ENCODE measurements at places on chromosomes 12 and 14. TPM values are rescaled to one million over a fixed set of nuclear protein-coding genes. Genes with fewer than 3 reads are reported as not detected.
A peak's percentile ranks its signal among the peaks of the same experiment; 100 is the strongest.

GRCh38 chr12:130850418-130851021, 11.5 kb upstream of the STX2 start:
- no peak overlapping the region for H3K4me3 ChIP-seq
- H3K36me3 ChIP-seq: no peaks in the 10 kb centered on the region
- no peak for DNase-seq
- H3K4me1 ChIP-seq: no peaks in the 10 kb centered on the region
- peaks cover 3% of the 10 kb centered on the region for H3K27me3 ChIP-seq
- H3K27ac ChIP-seq: no peak overlapping the region

Gene KERA
- not detected for total RNA-seq

DNA sequence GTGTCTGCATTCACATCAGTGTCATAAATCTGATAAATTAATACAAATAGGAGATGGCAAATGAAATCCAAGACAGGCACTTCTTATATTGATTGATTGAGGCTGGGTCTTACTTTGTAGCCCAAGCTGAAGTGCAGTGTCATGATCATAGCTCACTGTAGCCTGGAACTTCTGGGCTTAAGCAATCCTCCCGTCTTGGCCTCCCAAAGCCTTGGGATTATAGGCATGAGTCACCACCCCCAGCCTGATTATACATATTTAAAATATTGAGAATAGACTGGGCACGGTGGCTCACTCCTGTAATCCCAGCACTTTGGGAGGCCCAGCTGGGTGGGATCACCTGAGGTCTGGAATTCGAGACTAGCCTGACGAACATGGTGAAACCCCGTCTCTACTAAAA, 51.3 kb downstream of the MARK3 start:
- H3K4me1 ChIP-seq: no peaks in the 10 kb centered on the region
- no peak overlapping the region for H3K27ac ChIP-seq
- no peak overlapping the region for H3K4me3 ChIP-seq
- no peaks in the 10 kb centered on the region for H3K27me3 ChIP-seq
- peaks cover 10% of the 10 kb centered on the region for H3K36me3 ChIP-seq

- no peak for DNase-seq
- H3K27me3 ChIP-seq: no peaks in the 10 kb centered on the region
- H3K36me3 ChIP-seq: no peaks in the 10 kb centered on the region
Measured at GRCh38 chr12:50545786-50546185, 41.0 kb downstream of the DIP2B start.

DNA sequence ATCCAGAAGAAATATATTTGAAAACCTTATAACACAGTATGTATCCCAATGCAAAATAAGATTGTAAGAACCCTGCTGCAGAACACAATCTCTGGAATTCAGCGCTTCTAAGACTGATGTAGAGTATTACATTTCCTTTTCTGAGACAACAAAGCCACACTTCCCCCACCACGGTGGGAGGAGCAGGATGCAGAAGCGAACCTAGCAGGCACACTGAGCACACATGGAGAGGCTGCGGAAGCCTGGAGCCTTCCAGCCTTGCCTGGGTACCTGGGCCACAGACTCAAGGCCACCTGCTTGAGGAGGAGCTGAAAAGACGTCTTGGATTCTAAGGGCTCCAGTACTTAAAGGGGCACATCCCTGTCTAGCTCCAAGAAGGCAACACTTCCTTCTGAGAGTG, 46.4 kb downstream of the TCHP start:
- H3K27ac ChIP-seq: no peak overlapping the region
- no peaks in the 10 kb centered on the region for H3K27me3 ChIP-seq
- peaks cover 13% of the 10 kb centered on the region for H3K4me1 ChIP-seq
- peak; percentile 10 for DNase-seq
- H3K36me3 ChIP-seq: peaks cover 60% of the 10 kb centered on the region

GRCh38 chr14:88478931-88479330, 75.9 kb downstream of the PTPN21 start:
- H3K36me3 ChIP-seq: no peaks in the 10 kb centered on the region
- no peaks in the 10 kb centered on the region for H3K4me1 ChIP-seq

DNA sequence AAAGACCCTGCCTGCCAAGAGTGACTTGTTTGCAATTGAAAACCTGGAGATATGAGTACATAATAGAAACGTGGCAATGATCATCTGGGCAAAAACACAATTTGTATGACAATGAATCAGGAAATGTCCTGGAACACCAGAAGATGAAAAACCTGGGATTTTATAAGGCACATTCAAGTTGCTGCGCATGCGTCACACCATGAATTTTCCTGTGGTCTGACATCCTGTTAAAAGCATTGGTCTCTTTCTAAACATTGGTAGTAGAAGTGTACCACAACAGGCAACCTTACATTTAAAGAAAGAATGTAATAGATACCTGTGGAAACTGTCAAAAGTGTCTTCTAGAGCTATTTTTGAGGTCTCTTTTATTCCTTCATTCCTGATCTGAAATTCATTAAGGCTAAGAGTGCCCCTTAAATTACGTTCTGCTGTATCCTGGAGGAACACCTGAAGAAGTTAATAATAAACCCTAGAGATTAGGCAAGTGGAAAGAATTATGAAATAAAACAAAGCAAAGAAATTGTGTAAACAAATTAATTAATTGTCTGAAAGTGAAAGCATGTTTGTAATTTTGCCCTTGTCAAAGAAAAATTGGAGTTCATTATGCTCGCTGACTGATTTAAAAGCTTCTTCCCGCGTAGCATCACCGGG, 676.5 kb downstream of the DIO2 start:
- no peaks in the 10 kb centered on the region for H3K27me3 ChIP-seq
- no peak overlapping the region for H3K4me3 ChIP-seq
- H3K36me3 ChIP-seq: no peaks in the 10 kb centered on the region
- DNase-seq: no peak
- H3K4me1 ChIP-seq: no peaks in the 10 kb centered on the region
- no peak overlapping the region for H3K27ac ChIP-seq

Gene NKX2-1
- not detected for total RNA-seq

- no peak for DNase-seq
- no peaks in the 10 kb centered on the region for H3K27me3 ChIP-seq
- H3K27ac ChIP-seq: no peak overlapping the region
- no peaks in the 10 kb centered on the region for H3K36me3 ChIP-seq
- no peaks in the 10 kb centered on the region for H3K4me1 ChIP-seq
- no peak overlapping the region for H3K4me3 ChIP-seq
Measured at GRCh38 chr14:38442208-38442607, 186.3 kb upstream of the CLEC14A start.

Gene ITGB7
- 441 TPM for total RNA-seq

DNA sequence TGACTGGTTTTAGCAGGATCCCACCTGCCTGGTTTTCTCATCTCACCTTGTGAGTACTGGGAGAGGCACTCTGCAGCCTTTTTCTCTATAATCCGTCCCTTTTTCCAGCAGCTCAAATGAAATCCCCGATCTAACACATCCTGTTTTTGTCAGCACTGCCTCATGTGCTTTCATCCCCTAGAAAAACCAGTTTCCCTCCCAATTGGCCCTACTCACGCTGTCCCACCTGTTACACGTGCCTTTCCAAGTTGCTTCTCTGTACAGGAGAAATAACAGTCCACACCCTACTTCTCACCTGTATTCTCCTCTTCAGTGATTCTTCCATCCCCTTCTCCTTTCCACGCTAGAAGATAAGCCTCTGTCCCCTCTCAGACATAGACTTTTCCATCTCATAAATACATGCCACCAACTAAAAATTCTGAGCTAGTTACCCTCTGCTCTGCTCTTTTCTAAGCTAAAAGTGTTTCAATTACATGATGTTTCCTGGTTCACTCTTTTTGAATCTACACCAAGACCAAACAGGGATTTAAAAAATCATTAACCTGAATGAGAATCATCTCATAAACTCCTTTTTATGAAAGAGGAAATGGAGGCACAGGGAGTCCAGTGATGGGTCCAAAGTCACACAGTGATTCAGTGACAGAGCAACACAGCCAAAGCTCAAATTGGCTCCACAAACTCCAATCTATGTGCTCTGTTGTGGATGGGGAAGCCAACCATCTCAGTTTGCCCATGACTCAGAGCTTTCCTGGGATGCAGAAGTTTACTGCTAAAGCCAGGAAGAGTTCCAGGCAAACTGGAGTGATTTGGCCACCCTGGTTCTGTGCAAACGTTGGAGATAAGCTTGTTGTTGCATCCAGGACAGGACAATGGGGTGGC, 240.0 kb upstream of the TMEM132C start:
- no peak overlapping the region for H3K4me3 ChIP-seq
- no peak for DNase-seq
- H3K4me1 ChIP-seq: no peaks in the 10 kb centered on the region
- H3K36me3 ChIP-seq: no peaks in the 10 kb centered on the region
- H3K27me3 ChIP-seq: no peaks in the 10 kb centered on the region

DNA sequence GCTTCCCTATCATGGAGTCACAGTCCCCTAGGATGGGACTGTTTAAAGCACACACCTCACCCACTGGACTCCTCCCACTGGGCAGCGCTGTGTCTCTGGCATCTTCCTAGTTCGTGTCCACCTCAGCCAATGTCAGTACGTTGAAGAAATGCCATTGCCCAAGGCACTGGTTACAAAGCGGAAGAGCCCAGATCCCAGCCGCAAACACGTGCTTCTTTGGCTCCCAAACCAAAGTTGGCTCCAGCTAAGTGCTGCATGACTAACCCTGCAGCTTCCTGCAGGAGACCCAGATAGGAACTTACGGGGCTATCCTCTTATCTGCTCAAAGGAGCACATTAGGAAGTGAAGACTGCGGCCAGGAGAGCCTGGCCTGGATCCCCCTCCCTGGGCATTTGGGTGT, 9.3 kb downstream of the SYNE3 start:
- no peak for DNase-seq
- no peak overlapping the region for H3K4me3 ChIP-seq
- H3K36me3 ChIP-seq: peaks cover 2% of the 10 kb centered on the region
- peak overlapping the region; percentile 10 for H3K27ac ChIP-seq
- peaks cover 47% of the 10 kb centered on the region for H3K4me1 ChIP-seq

GRCh38 chr12:126038434-126038833, 973.2 kb downstream of the AACS start:
- DNase-seq: no peak
- no peak overlapping the region for H3K4me3 ChIP-seq

DNA sequence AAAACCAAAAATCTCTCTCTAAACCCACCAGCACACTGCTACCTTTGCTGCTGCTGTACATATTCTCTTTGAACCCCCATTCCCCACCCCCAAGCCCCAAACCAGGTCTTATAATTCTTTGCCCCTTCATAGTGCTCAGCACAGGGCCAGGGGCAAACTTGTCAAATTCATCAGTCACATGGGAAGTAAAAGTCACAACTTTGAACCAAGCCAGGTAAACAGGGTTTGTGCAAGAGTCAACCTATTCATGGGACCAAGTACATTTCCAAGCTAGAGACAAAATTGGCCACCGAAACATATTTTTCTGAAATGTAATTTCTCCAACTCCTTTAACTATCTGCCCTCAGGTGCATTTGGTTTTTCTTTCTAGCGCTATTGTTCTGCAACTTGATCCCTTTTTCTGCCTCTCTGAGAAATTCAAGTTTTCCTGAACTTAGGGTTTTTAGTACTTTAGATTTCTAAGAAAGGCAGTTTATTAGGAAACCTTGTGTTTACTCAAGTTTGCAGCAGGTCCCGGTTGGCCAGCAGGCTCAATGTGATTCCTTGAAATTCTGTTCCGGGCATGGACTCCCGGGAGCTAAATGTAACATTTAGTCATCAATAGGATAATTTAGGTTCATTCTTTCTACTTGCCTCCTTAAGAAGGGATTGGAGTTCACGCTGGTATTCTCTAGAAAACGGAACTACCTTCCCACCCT, 230.5 kb downstream of the EFCAB11 start:
- H3K27me3 ChIP-seq: no peaks in the 10 kb centered on the region
- H3K36me3 ChIP-seq: no peaks in the 10 kb centered on the region
- peaks cover 61% of the 10 kb centered on the region for H3K4me1 ChIP-seq
- peak overlapping the region; percentile 23 for H3K4me3 ChIP-seq

Gene IAPP
- not detected for total RNA-seq

DNA sequence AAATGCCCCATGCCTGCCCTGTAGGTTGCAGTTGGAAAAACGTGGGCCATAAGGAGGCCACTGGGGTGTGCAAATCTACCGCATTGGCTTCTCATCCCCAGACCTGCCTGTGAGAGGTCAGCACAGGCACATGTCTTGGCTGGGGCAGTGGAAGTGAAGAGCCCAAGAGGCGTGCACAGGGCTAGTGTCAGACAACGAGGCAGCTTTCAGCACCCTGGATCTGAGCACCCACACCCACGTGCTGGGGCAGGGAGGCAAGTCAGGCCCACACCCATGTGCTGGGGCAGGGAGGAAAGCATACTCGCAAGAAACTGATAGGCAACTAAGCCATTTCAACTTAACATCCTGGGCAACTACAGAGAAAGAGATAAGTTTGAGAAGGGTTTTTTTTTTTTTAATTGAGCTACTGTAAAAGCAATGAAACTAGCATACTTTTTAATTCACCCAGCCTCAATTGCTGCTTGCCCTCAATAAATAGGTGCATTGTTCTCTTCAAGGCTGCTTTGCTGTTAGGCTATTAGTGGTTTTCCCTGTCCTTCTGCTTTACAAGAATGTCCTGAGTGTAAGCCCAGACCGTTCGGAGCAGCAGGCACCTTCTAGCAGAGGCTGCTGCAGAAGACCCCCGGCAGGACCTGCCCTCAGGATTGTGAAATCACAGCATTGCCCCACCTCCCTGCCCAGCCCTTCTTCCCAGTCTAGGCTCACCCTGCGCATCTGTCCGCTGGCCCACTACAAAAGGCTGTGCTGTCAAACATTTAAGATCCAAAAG, 355.3 kb upstream of the FKBP4 start:
- no peak overlapping the region for H3K4me3 ChIP-seq
- H3K4me1 ChIP-seq: no peaks in the 10 kb centered on the region
- no peaks in the 10 kb centered on the region for H3K27me3 ChIP-seq
- no peak for DNase-seq

Gene TMEM229B
- 49.9 TPM for total RNA-seq

GRCh38 chr12:24600996-24601395, 347.9 kb downstream of the BCAT1 start:
- H3K4me3 ChIP-seq: no peak overlapping the region
- H3K36me3 ChIP-seq: no peaks in the 10 kb centered on the region
- no peaks in the 10 kb centered on the region for H3K4me1 ChIP-seq
- no peak overlapping the region for H3K27ac ChIP-seq
- DNase-seq: no peak

- H3K4me1 ChIP-seq: no peaks in the 10 kb centered on the region
- H3K27me3 ChIP-seq: no peaks in the 10 kb centered on the region
- H3K27ac ChIP-seq: no peak overlapping the region
- no peak for DNase-seq
Measured at GRCh38 chr12:29843036-29843435, 59.3 kb upstream of the TMTC1 start.

DNA sequence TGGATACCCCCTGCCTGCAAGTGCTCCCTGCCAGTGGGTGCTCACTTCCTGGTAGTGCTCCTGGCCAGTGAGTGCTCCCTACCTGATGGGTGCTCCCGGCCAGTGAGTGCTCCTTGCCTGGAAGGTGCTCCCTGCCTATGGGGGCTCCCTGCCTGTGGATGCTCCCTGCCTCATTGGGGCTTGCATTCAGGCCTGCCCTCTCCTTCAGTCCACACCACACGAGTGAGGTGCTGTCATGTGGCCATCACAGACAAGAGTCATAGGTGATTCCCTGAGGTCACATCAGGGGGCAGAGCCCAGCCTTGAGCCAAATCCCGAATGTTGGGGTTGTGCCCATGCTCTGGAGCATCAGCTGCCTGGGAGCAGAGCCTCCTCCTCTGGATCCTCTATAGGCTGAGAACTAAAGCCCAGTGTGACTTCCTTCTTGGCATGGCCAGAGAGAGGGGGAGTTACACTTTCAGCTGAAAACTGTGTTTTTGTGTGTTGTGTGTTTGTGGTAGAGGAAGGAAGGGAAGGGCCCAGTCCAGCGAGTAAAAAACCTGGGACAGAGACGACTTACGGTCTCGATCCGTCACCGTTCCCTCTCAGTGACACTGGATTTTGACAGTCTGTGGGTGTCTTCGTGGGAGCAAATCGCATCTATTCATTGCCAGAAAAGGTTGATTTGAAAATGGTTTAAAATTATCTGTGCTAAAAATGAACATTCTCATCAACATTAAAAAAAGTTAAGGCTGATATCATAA, 136.0 kb downstream of the ADGRD1 start:
- H3K4me1 ChIP-seq: peaks cover 21% of the 10 kb centered on the region
- DNase-seq: no peak
- H3K36me3 ChIP-seq: no peaks in the 10 kb centered on the region
- H3K27me3 ChIP-seq: no peaks in the 10 kb centered on the region
- no peak overlapping the region for H3K27ac ChIP-seq
